ENCODE measurements at places on chromosomes 11 and 22.

DNA sequence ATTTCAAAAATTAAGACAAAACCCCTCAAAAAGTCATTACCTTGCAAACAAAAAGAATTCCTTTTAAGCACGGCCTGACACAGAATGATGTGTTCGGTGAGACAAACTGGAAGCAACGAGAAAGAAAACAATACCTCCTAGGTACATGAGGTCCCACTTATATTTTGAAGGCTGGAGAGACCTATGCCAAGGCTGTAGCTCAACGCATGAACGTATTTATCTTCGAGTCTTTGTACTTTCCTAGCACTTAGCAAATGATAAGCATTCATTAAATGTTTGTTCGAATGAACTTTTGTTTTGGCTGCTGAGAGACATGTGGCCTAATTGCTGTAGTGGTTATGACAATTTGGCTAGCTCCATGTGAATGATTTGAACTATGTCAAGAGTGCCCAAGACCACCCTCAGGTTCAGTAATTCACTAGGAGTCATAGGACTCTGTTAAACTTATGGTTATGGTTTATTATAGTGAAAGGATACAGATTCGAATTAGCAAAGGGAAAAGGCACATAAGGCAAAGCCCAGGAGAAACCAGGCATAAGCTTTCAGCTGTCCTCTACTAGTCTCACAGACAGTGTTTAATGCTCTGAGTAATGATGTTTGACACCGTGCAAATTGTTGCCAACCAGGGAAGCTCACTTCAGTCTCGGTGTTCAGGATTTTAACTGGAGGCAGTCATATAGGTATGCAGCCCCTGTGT is 26.0 kb upstream of the HORMAD2 start:
- no peak for DNase-seq

GRCh38 chr11:113113801-113114704 is 152.8 kb downstream of the NCAM1 start:
- DNase-seq, result peak; percentile 2

- DNase-seq, result no peak
Observed at GRCh38 chr11:6388748-6389147, 1.5 kb upstream of the SMPD1 start.

DNA sequence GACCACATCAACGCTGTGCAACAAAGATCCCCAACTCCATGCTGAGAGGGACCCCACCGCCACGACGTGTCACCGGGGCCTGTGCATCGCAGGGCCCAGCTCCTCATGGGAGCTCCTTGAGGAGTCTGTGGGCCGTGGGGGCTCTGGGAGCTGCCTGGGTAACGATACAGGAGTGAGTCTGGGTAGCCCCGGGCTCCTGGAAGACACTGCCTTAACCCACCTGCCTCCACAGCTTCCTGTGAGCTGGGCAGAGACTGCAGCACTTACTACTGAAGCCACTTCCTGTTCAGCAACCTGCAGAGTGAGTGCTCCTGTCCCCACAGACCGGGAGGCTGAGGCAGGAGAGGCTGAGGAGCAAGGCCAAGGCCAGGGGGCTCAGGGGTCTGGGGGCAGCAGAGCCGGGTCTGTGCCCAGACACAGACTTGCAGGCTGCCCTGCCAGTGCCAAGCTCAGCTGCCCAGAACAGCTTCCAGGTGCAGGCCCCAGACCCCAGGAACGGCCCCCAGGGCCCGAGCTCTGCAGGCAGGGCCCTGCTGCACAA is 226.7 kb downstream of the BRD1 start:
- DNase-seq, result no peak

DNA sequence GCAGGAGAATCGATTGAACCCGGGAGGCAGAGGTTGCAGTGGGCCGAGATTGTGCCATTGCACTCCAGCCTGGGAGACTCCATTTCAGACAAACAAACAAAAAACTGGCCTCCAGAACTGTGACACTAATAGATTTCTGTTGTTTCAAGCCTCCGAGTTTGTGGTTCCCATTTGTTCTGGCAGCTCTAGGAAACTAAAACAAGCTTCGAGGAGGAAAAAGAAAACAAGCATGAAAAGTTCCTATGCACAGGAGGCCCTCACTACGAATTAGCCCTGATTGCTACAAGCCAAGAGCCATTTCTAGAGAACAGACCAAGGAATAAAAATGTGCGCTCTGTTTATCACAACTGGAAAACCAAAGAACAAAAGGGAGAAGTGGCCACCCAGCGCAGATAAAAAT is 47.8 kb upstream of the SHANK2 start:
- no peak for DNase-seq

- no peak for DNase-seq
Observed at GRCh38 chr11:128304666-128305485, 282.5 kb downstream of the ETS1 start.

- DNase-seq, result no peak
Observed at GRCh38 chr11:134644476-134645456, 232.7 kb upstream of the B3GAT1 start.

GRCh38 chr11:70491696-70492472 is 93.6 kb downstream of the CTTN start:
- no peak for DNase-seq

DNA sequence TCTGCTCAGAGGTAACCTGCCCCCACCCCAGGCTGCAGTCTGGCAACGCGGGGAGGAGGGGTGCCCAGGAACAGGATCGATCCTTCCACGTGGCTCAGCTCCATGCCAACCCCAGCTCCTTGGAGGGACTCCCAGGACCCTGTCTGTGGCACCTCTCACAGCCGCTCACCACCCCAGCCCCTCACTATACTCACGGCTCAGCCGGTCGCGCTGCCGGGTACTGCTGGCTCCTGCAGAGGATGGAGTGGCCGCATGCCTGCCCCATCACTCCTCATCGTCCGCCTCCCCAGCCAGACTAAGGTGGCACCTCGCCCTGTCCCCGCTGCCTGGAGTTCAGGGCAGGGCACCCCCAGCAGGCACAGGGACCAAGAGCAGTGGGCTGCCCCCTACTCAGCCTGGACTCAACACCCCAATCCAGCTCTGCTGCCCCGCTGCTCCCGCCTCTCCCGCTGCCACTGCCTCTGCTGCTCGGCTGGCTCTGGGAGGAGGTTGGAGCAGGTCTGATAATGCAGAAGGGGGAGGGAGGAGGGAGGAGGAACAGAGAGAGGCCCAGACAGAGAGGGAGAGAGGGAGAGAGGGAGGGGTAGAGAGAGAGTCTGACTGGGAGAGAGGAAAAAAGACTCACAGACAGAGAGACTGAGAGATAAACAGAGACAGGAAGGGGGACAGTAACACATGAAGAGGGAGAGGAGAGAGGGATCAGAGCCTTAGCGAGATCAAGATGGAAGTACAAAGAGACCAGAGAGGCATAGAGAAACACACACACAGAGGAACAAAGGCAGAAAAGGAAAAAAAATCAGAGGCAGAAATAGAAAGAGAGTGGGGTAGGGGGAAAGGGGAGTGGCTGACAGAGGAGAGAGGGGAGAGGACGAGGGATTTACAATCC is at the start of gene PDE2A:
Gene PDE2A (minus strand): TSS at position 480 of the 886 bp plus-strand sequence. CDS start 215 bp downstream, at position 265.
- no peak for DNase-seq

DNA sequence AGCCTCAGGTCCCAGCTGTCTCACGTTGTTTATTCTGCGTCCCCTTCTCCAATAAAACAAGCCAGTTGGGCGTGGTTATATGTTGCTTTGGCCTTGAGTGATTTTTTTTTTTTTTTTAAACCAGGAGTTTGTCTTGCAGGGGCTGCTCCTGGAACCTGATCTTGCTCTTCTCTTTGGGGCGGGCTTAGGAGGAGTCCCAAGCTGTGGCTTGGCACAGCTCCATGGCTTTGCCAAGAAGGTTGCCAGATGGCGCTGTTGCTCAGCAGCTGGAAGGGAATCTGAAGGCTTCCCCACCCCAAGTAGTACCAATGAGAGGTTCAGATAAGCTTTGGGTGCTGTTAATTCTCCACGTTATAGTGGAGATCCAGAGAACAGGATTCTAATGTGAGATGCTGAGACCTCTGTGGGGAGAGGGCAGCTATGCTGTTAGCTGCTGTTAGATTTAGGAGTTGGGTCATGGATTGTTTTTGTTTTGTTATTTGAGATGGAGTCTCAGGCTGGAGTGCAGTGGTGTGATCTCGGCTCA is 2.0 kb upstream of the FERMT3 start:
- DNase-seq, result peak; percentile 97

DNA sequence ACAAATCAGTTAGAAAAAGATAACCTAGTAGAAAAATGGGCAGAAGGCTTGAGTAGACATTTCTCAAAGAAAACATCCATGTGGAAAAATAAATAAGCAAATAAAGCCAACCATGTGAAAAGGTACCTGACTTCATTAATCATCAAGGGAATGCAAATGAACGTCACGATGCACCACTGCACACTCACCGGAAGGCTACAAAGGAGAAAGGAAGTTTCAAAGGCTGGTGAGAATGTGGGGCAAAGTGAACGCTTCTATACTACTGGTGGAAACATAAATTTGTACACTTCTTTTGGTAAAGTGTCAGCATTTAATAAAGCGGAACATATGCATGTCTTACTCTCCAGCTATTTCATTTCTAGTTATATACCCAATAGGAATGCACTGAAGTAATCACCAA is 166.8 kb downstream of the CSNK2A3 start:
- DNase-seq, result no peak

DNA sequence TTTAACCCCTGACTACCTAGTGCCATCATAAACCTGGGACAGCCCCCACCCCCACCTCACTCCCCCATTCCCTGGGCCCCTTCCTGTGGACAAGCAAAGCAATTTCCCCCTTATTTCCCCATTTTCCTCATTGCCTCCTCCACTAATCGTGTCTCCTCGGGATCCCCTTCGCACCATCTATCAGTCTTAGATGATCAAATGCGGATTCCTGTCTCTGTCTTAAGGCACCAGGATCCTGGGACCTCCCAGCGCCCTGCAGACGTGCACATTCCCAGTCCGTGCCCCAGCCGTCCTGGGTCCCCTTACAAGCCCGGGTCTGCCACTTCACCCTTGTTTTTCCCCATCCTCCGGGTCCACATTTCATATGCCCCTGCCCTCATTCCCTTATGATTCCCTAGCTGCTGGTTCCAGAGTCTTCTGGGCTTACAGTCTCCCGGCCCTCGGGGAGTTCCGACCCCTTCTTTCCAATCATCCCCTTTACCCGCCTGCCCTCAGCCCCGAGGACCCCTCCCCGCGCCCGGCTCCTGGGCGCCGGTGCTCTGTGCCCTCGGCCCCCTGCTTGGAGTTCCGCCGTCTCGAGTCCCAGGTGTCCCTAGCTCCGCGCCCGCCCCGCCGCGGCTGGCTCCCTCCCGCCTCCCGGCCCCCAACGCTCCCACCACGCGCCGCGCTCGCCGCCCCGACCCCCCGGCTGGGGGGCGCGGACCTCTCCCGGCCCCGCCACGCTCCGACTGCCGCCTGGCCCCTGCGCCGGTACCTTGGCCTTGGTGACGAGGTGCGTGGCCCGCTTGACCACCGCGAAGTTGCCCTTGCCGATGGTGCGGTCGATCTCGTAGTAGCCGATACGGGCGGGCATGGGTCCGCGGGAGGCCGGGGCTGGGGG is 599 bp downstream of the SIK3 start:
- peak; percentile 45 for DNase-seq

DNA sequence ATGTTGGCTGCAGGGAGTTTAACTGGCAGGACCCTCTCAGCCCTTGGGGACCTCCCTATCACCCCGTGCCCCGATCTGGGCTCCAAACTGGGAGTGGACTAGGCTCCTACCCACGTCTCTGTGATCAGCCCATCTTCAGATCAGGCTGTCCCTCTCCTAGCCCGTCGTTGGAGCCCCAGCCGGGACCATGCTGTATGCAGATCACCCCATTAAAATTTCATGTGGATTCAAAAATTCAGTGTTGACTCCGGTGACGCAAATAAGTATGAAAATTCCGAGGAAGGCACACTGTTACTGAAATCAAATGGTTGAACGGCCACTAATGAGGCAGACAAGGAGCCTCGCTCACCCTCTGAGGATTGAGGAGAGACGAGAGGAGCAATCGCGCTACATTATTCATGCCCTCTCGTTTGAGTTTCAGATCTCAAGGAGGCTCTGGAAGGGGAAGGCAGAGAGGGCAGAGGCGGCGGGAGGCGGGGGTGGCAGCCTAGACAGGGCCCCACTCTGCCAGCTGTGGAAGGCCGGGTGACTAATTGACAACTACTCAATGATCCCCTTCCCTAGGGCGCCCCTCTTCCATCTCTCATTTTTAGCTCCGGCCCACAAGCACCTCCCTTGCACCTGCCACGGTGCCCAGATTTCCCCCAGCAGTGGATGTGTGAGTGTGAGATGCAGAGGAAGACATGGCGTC is 255.4 kb downstream of the MIAT start:
- no peak for DNase-seq

- DNase-seq, result no peak
Observed at GRCh38 chr11:105297463-105297862, 157.9 kb upstream of the CARD18 start.

GRCh38 chr22:36197065-36197440 is 4.6 kb downstream of the APOL4 start:
- DNase-seq, result peak; percentile 4

DNA sequence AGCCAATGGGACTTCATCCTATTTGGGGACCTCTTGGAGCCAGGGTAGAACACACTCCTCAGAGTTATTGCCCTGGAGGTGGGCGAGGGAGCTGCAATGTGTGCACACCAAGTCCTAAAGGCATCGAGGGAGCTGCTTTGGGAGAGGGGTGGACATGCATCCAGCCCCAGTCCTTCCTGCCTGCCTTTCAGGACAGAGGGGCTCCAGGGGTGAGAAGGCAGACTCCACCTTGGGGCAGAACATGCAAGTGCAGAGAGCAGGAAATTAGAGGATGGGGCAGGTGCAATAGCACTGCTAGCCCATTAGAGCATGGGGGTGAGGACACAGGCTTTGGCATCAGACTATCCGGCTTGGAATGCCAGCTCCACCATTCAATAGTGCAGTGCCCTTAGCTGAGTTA is 288.5 kb downstream of the OPCML start:
- DNase-seq, result no peak

DNA sequence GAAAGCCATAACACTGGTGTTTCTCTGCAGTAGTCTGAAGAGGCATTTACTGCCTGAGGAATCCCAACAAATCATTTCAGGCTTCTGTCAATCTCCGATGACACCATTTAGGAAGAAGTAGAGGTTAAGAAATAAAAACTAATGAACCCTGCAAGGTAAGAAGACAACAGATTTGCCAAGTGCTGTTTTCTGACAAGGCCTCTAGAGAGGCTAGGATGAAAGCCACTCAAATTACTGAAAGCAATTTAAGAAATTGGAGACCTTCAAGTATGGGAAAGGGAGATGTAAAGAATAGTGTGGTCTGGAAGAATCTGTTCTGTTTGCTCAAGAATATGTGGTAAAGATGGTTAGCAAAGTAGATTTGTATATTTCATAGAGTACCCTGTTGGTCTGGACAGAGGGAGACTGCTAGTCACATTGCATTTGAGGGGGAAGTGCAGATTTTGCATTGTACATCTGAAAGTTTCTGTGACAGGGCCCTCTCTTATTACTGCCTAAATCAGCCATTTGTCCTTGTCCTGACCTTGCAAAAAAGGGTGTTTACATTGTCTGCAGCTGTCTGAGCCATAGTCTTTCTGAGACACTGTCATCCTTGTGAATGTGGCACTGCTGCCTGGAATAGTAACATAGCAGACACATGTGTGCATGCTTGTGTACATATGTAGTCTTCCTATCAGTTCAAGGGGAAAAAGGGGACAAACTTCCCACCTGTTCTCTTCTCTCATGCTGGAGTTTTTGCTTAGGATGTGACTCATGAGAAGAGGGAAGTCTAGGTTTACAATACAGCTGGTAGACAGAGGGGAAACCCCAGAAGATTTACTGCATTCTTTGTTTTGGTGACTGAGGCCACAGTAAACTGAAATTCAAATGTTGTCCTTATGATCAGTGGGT is 640.2 kb upstream of the KIRREL3 start:
- DNase-seq, result no peak

Measured in Kasumi-1 (cell line).